ENCODE measurements at places on chromosomes 16 and 17. TPM values are rescaled to one million over a fixed set of nuclear protein-coding genes. Genes with fewer than 3 reads are reported as not detected.

The CMTM4 gene
- 18.9 TPM for total RNA-seq

The ITGAD gene
- 0.06 TPM for total RNA-seq

The LGALS9B gene
- total RNA-seq = not detected

The ACSM5 gene
- total RNA-seq = 0.91 TPM

The PCYT2 gene
- 34.9 TPM for total RNA-seq

The C17orf67 gene
- not detected for total RNA-seq
